ENCODE measurements at places on chromosomes 16 and 17. TPM values are rescaled to one million over a fixed set of nuclear protein-coding genes. Genes with fewer than 3 reads are reported as not detected.

The LAT gene
- total RNA-seq, result not detected

DNA sequence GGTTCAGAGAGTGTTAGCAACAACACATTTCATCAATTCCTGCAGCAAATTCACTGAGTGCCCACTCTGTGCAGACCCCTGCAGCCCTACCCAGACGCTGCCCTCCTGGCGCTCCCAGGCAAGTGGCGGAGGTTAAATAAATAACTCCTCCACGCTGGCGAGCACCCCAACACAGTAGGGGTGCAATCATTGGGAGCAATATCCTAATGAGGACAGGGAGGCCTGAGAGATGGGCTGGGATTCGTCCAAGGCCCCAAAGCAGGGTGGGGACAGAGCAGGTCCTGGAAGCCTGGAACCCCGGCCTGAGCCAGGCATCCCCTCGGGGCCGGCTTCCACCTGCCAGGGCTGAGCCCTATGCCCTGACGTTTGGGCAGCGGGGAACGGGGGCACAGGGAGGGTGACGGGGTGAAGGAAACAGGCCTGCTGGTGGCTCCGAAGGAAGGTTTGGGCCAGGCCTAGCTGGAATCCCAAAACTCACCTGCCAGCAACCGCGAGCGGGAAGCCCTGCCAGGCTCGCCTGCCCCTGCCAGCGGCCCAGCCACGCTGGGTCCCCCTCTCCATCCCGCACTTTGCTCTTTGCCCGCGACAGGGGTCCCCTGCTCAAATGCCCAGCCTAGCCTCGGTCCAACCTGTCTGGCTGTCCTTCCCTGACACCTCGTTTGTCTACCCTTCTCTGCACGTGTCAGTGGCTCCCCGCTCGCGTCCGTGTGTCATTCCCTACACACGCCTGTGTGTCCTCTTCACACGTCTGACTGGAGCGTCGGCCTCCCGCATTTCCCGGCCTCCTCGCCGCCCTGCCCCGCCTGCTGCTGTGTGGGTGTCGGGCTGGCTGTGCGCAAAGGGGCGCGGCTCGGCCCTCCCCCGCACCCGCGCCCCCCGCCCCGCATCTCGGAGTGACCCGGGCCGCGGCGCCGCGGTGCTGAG, 721 bp upstream of the BEAN1 start:
- no peak for DNase-seq

The TMEM92 gene
- total RNA-seq, result not detected

DNA sequence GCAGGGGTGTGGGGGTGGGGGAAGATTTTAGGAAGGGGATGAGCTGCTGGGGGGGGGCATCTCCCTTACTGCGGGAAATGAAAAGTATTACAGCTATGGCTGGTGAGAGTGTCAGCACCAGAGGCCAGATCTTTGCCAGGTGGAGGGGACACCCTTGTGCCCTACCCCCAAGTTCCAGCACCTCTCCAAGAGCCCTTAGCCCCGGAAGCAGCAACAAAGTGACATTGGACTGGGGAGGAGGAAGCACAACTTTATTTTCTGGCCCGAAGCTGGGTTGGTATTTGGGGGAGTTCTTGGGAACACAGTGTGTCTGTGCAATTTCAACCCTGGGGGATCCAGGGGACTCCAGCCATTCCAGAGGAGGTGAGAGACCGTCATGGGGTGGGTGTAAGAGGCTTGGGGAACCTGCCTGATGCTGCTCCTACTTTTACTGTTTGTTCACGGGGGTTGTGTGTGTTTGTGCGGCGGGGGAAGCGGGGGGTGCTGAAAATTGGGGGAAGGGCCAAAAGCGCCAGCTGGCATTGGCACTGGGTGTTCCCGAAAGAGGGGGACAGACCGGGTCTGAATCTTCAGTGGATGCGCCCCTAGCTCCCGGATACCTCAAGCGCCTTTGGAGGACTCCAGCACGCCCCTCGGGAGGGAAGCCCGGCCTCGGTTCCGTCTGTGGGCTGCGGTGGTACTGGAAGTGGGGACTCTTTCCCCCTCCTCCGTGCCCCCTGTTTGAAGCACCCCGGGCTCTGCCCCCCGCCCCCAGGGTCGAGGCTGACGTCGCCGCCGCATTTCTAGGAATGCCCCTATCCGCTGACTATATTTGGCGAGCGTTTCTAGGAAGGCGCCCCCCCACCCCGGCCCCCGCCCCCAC, 230.3 kb downstream of the MRTFB start:
- DNase-seq, result no peak

DNA sequence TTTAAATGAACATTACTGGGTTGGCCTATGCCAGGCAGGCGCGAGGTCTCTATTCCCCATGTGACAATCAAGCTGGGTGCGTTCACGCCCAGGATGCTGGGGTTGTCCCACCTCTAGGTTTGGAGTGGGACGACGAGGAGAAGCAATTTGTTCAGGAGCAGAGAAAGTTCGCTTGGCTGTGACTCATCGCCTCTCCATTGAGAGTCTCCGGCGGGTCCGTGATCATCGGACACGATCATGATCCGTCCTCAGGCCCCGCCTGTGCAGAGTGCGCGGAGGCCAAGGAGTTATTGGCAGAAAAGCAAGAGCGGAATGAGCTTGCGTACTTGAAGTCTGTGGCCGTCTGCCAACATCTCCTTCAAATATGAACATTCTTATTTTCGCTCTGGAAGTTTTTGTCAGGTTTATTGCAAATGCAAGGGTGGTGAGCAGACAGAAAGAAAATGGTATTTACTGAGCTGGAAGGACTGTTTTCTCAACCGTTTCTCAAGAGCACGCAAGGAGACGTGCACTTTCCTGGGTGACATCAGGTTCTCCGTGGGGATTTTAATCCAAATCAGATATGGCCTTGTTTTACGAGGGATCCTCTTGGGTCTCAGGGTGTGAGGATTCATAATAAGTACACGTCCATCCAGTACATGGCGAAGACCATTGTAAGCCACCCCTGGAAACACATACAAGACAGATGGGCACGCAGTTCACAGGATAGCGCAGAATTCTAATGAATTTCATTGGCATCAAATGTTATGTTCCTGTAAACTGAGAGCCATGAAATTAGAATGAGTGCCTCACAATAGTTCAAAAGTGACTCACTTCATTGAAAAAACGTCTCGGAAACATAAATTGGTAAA, 70.1 kb upstream of the CREBBP start:
- peak; percentile 74 for DNase-seq

DNA sequence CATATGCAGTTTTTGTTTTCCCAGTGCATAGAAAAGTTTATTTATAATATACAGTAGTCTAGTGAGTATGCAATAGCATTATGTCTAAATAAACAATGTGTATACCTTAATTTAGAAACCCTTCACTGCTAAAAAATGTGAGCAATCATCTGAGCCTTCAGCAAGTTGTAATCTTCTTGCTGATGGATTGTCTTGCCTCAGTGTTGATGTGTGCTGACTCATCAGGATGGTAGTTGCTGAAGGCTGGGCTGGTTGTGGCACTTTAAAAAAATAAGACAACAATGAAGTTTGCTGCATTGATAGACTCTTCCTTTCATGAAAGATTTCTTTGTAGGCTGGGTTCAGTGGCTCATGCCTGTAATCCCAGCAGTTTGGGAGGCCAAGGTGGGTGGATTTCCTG, 13.9 kb upstream of the CAPNS2 start:
- DNase-seq, result no peak

- DNase-seq, result no peak
These were observed 7.8 kb downstream of the BFAR start for GRCh38 chr16:14640538-14640937.

Measured in gastrocnemius medialis (tissue), 4 donors.